ENCODE measurements at places on chromosomes 2 and 18.

DNA sequence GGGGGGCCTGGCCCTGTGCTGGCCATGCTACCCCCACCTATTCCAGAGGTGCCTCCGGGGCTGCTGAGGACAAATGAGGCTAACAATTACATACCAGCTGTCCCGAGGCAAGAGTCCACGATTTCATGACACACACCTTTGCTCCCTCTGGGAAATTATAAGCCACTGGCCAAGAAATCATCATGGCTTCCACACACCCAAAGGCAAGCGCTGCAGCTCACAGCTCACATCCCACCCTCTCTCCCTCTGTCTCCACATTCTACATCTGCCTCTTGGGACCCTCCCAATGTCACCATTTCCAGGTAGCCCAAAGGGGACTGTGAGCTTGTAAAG, 134.4 kb downstream of the HDAC4 start:
- DNase-seq: no peak

GRCh38 chr2:168396131-168396530, 59.9 kb upstream of the CERS6 start:
- no peak for DNase-seq

DNA sequence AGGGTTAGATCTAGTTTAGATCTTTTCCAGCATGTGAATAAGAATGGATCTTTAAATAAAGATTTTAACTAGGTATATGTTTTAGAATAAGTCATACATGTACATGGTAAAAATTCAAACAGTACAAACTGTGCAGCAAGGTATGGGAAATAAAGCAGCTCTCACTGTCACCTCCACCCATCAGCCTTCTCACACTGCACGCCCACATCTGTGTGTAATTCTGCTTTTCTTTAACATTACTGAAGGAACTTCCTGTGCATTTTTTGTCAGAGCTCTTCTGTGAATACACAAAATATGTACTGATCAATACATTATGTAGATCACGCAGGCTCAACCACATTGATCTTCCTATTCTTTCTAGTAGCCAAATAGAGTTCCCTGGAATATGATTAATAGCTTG, 3.4 kb downstream of the CASP8 start:
- no peak for DNase-seq

- DNase-seq: no peak
These were observed 176.9 kb upstream of the SLC39A10 start for GRCh38 chr2:195480121-195480520.

- DNase-seq: no peak
These were observed 202.7 kb downstream of the BCL11A start for GRCh38 chr2:60350791-60351190.

DNA sequence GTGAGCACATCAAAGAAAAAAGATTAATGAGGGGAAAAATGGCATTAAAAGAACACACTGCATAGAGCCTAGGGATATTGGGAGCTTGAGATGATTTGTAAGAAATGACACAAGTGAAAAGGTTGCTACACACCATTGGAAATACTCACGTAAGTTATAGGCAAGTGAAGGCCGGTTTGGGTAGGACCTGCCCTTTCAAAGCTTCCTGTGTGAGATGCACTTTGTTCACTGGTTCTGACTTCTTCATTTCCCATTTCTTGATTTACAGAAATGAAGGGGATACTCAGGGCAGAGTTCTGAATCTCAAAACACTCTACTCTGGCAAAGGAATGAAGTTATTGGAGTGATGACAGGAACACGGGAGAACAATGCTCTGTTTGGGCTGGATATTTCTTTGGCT, at the start of gene IL18RAP:
Gene IL18RAP, plus strand, starts transcription at position 251 of the 400 bp plus-strand sequence. Its CDS starts 118 bp downstream, at position 369.
- DNase-seq: no peak

GRCh38 chr2:118145207-118145606, 56.9 kb downstream of the INSIG2 start:
- DNase-seq: no peak

GRCh38 chr2:62309465-62310091, 113.7 kb downstream of the B3GNT2 start:
- no peak for DNase-seq

DNA sequence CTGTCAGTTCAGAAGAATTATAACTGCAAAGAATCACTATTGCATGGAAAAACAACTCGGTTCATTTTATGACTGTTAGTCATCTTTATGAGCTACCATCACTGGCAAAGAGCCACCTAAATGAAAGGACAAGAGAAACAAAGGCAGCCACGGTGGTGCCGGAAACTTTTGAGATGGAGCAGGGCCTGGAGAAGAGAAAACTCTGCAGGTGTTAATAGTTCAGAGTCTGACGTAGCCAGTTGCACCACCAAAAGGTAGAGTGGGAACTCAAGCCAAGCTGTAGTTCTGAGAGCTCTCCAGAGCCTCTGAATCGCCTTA, 110.9 kb downstream of the FTCDNL1 start:
- no peak for DNase-seq

- no peak for DNase-seq
These were observed 1101.4 kb downstream of the CBLN2 start for GRCh38 chr18:71442731-71443141.

DNA sequence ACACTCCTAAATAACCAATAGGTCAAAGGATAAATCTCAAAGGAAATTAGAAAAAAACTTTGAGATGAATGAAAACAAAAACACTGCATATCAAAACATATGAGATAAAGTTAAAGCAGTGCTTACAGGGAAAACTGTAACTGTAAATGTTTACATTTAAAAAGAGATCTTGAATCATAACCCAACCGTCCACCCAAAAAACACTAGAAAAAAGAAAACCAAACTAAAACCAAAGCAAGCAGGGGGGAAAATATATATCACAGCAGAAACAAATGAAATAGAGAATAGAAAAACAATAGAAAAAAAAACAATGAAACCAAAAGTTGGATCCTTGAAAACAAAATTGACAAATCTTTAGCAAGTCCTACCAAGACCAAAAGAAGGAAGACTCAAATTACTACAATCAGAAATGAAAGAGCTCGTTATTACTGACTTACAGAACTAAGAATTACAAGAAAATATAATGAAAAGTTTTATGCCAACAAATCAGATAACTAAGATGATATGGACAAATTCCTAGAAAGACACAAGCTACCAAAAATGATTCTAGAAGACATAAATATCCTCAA, 65.6 kb downstream of the TLK1 start:
- no peak for DNase-seq

DNA sequence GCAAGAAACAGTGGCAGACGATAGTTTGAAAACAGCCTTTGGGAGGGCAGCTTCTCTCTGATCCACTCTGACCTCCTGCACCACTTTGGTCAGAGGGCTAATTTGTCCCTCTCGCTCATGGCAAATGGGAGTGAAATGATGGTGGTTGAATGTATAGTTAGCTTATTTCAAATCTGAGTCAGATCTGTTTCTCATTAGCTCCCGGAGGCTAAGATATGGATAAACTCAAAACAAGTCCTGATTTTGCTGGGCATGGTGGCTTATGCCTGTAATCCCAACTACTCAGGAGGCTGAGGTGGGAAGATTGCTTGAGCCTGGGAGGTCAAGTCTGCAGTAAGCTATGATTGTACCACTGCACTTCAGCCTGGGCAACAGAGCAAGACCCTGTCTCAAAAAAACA, 145.0 kb downstream of the ALK start:
- DNase-seq: no peak

GRCh38 chr2:171522052-171522787, at the start of gene CYBRD1:
TSS of gene CYBRD1 (plus strand) at chr2:171522474. CDS start at chr2:171522546, 72 bp downstream.
- DNase-seq: no peak

- DNase-seq: no peak
These were observed 126.7 kb downstream of the OSBPL1A start for GRCh38 chr18:24270937-24271380.

- no peak for DNase-seq
These were observed 130.3 kb upstream of the CTAGE1 start for GRCh38 chr18:22547807-22548561.

- no peak for DNase-seq
These were observed 20.9 kb downstream of the CELF4 start for GRCh38 chr18:37544713-37545112.

- no peak for DNase-seq
These were observed 60.8 kb downstream of the SLC66A2 start for GRCh38 chr18:79890674-79891073.

GRCh38 chr2:39679805-39680204, 14.1 kb downstream of the TMEM178A start:
- no peak for DNase-seq

DNA sequence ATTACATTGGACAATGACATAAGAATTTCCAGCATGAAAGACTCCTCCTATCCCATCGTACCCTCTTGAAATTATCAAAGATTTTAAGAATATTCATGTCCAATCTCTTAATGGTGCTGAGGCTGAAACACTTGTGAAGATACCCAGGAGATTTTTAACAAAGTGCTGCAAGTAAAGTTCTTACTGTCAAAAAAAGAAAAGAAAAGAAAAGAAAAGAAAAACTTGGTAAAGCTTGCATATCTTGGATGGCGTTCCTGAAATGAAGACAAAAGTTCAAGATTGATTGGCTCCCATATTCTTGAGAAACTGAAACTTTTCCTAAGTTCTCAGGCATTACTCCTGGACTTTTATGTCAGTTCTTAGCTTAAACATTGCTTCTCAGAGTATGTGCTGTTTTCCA, 1010.5 kb upstream of the PIK3C3 start:
- DNase-seq: no peak

DNA sequence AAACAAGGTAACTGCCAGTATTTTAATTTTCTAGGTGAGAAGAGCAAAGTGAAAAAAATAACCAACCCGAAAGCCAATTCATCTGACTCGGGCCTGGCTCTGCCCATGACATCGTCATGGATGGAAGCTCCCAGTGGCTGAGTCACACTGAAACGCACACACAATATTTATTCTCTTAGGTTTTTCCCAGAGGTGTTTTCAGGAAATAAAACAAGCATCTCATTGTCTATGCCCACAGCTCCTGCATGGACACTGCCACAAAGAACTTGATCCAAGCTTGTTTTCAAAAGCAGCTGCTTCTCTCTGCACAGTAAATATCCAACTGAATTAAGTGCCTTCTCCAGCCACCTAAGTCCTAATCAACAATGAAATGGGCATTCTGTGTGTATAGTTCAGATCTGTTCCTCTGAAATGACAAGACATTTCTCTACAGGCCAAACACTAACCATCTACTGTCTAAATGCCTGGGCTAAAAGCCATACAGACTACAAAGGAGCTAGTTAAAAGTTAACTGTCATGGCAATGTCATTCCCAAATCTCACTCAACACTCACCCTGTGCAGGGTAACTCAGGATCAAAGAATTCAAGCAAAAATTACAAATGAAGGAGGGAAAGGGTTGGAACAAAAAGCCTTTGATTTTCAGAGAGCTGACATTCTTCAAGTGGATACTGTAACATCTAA, 62.9 kb downstream of the RPL31 start:
- DNase-seq: no peak

DNA sequence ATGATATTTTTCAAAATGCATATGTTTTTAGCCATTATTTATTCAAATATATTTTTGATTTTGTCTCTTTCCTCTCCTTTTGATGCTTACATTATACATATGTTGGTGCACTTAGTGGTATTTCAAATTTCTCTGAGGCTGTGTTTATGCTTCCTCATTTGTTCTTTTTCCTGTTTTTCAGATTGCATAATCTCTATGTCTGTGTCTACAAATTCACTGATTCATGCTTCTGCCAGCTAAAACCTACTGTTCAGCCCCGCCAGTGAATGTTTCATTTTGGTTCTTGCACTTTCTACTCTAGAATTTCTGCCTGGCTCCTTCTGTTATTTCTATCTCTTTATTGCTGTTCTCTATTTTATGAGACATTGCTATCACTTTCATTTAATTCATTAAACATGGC, 951.7 kb upstream of the CNTNAP5 start:
- no peak for DNase-seq

GRCh38 chr2:6079405-6079804, 387.2 kb downstream of the SOX11 start:
- no peak for DNase-seq

DNA sequence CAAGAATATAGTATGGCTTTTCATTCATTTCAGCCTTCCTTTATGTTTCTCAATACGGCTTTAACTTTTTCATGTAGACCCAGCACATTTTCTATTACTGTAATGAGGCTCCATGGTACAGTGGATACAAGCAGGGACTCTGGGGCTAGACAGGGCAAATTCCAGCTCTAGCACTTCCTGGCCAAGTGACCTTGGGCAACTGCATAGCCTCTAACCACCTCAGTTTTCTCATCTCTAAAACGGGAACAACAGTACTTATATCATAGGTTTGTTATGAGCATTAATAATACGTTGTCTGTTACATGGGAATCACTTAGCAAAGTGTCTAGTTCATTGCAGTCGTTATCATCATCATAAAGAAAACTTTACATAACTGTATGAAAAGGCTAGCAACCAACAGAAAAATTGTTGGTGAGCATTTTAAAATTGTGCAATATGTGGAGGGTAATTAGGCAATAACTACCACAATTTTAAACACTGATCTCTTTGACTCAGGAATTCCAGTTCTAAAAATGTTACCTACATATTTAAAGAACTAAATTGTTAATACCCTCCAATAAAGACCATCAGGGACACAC, 13.7 kb upstream of the RMDN2 start:
- DNase-seq: no peak

DNA sequence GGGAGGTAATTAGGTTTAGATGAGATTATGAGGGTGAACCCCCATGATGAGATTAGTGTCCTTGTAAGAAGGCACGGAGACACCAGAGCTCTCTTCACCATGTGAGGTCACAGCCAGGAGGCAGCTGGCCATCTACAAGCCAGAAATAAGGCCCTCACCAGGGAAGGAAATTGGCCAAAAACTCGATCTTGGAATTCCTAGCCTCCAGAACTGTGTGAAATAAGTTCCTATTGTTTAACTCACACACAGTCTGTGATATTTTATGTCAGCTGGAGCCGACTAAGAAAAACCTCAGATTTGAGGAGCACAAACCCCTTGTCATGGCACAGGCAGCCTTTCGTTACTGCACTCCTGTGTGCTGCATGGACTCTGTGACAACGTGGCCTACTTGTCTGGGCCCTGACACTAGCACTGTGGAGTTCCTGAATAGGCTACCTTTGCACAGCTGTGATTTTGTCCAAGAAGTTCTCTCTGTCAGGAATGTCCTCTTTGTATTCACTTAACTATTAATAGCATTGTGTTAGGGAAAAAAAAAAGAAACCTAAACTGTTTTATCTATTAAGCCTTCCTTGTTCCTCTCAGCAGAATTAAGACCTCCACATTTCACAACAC, 319.8 kb downstream of the TDRD15 start:
- DNase-seq: no peak

GRCh38 chr2:176455816-176456291, 186.6 kb downstream of the MTX2 start:
- no peak for DNase-seq

- no peak for DNase-seq
These were observed 37.4 kb downstream of the SH3BP4 start for GRCh38 chr2:234989183-234989701.

DNA sequence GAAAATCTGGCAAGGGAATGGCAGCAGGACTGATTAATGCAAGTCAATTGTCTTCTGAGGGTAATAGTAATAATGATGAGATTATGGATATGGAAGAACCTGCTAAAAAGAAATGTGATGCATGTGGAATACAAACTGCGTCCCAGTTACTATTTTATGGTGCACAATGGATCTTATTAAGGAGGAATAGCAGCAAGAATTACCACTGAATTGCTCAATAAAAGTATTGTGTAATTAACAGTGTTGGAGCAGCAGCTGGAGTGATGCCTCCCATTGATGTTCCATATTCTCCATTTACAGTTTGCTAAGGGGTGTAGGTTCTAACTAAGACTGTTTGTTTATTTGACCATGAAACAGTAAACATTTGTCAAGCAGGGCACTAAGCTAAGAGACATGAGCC, 167.9 kb downstream of the HRH4 start:
- no peak for DNase-seq
